ENCODE measurements at places on chromosomes 7 and 10.
A peak's percentile ranks its signal among the peaks of the same experiment; 100 is the strongest.

DNA sequence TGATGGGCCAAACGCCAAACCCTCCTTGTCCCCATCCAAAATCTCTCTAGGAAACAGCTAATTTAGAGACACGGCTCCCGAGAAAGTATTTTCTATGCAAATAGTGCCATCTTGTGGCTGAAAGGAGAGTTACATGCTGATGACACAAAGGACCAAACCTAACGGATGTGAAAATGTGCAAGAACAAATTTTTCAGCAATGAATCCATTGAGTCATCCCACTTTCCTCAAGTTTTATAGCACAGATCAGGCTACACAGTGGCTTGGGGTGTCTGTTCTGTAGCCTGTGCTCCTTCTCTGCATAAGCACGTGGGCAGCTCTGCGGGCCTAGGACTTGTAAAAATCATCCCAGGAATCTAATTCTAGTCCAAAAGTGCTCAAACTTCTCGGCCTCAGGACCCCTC, 154.8 kb upstream of the PRR15 start:
- peak; percentile 26 for DNase-seq

DNA sequence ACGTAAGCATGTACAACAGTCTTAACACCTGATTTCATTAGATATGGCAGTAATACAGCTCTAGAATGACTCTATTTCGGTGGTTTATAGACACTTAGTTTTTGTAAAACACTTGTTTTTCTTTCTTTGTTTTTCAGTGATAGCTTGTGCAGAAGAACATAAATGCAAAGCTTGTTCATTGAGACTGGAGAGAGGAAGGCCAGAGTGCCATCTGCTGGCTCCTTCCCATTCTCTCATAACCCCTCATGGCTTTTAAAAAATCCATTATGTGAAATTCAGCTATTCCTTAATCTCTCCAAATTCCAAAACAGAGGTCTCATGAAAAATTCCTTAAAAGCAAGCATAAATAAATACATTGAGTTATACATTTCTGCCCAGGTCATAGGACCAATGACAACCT, 76.3 kb downstream of the CACNB2 start:
- DNase-seq = no peak

- DNase-seq = no peak
Observed at GRCh38 chr10:32229170-32229569, 117.8 kb downstream of the EPC1 start.

- no peak for DNase-seq
Observed at GRCh38 chr7:11182736-11183135, 209.1 kb downstream of the PHF14 start.

DNA sequence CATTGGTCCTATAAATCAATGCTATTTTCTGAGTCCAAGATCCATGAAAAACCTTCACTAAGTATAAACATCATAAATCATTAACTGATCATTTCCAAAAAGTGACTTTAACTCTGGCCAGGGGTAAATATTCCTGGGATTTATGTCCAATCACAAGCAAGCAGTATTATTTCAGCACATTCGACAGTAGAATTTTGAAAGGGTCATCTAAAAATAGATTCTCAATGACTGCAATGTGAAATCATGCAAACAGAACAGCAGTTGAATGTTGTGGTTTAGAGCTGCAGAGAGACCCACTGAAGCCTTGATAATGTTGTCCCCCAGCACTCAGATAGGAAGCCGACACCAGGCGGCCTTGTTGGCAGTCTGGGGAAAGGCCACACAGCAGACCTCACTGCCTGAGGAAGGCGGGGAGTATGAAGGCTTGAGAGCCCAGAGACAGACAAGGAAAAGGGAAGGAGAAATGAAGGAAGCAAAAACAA, 38.1 kb downstream of the FAM107B start:
- no peak for DNase-seq

DNA sequence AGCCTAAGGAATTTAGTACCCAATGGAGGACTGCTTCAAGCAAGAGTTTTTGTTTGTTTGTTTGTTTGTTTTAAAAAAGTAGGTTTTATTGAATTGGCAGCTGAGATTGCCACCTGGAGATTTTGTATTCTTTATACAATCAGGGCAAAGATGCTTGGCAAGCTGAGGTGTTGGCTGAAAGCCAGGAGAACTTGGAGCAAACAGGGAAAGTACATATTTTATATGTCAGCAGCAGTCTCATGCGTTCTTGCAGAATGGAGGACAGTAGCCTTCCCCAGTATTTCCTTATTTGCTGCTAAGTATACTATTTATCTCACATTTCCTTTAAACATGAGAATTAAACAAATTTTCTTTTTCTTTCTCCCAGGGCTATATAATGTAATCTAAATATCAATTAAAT, 22.6 kb upstream of the ICA1 start:
- DNase-seq = no peak

DNA sequence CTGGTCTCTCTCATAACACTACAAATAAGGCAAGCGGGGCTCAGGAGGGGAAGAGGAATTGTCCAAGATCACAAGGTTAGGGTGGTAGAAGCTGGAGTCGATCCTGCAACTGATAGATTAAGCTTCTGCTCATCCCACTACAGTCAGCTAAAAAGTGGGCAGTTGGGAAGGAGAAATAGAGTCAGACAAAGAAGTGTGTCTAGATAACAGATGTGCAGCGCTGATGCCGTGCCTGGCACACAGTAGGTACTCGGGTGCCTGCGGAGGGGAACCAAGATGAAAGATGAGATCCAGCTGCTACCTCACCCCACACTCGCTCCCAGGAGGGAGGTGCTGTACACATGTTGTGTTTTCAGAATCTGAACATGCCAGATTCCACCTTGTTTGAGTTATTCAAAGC, 48.1 kb upstream of the TECTB start:
- DNase-seq = no peak

Measured in activated CD4-positive, alpha-beta T cell treated with anti-CD3 and anti-CD28 coated beads for 4 hours (primary cell).